ENCODE measurements at places on chromosomes 12 and 14.

- no peak for DNase-seq
These were observed 54.7 kb downstream of the ATG14 start for GRCh38 chr14:55356913-55357312.

DNA sequence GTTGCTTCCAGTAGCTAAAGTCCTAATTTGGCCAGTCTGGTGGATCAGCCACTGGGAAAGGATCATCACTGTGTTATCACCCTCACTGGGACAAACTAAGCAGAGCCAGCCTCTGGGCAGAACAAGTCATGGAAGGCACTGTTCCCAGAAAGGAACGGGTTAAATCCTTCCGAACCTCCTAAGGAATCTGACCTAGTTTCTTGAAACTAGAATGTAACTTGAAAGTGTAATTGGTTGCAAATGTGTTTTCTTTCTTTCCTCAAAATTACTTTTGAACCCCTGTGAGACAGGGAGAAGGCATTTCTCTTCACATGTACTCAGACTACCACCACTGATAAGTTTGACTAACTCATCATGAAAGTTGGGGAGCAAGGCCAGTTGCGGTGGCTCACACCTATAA lies 18.7 kb upstream of the KICS2 start:
- DNase-seq, result no peak

DNA sequence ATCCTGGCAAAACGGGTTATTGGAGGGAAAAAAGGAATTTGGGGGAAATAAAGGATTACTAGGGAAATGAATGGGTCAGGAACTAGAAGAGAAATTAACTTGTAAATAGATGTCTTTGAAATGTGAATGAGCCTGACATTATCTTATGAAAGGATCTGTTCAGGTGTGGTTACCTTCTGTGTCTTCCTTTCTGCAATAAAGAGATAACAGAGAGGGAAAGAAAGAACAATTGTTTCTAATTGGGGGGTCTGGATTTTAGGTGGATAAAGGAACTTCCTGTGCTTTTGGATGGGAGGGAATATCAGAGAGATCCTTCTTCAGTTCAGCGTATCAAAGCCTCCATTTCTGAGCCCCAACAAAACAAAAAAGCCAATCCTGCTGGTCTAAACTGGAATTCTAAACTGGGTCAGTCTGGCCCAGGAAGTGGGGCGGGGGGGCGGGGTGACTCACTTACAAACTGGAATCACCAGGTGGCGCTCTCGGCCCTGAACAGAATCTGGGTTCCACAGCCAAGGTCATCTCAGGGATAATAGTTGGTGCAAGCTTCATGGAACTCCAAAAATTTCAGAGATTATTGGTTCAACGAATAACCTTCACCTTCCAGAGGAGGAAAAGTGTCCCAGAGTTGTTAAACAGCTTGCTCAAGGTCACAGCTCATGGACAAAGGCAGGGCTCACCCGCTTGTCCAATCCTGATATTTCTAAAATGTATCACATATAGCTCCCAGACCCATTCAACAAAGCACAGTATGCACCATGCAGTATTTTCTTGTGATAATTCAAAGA lies 15.2 kb upstream of the PEBP1 start:
- no peak for DNase-seq

GRCh38 chr12:56645201-56645716 lies 525 bp downstream of the ATP5F1B start:
- no peak for DNase-seq

DNA sequence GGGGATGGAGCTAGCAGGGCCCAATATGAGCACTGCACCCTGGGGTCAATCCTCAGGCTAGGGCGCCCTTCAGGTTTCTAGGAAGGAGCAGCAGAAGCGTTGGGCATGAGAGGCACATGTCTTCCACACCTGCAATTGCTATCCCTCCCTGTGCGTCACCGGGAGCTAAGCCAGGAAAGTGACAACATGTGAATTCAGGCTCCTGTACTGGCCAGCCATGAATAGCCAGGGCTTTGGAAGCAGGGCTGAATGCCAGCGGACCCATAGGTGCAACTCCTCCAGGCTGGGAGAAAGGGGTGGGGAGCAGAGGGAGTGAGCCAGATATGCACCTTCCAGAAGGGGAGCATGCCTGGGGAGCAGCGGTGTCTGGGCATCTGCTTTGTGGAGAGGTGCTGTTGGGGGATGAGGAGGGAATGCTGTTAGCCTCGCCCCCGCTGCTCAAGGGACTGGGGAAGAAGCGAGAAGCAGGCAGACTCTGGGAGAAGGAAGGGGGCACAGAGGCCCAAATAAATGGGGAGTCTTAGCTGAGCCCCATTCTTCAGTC lies 6.1 kb downstream of the HOXC5 start:
- DNase-seq, result no peak

- no peak for DNase-seq
These were observed 43.9 kb downstream of the SSPN start for GRCh38 chr12:26239122-26239851.

DNA sequence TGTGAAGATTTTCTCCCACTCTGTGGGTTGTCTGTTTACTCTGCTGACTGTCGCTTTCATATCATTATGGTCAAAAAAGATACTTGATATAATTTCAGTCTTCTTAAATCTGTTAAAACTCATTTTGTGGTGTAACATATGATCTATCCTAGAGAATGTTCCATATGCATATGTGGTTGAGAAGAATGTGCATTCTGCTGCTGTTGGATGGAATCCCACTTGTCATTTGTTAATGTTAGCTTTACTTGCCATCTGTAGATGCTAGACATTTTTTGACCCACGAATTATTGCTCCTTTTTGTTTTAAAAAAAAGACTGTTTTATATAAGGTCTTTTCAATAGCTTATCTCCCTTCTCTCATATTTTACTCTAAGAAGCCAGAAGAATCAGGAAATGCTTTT lies 26.3 kb upstream of the OR5AU1 start:
- DNase-seq, result no peak

GRCh38 chr14:36857842-36858445 lies 196.3 kb downstream of the PAX9 start:
- DNase-seq, result no peak

- DNase-seq, result no peak
These were observed 5.1 kb downstream of the ADCY4 start for GRCh38 chr14:24329736-24330135.

DNA sequence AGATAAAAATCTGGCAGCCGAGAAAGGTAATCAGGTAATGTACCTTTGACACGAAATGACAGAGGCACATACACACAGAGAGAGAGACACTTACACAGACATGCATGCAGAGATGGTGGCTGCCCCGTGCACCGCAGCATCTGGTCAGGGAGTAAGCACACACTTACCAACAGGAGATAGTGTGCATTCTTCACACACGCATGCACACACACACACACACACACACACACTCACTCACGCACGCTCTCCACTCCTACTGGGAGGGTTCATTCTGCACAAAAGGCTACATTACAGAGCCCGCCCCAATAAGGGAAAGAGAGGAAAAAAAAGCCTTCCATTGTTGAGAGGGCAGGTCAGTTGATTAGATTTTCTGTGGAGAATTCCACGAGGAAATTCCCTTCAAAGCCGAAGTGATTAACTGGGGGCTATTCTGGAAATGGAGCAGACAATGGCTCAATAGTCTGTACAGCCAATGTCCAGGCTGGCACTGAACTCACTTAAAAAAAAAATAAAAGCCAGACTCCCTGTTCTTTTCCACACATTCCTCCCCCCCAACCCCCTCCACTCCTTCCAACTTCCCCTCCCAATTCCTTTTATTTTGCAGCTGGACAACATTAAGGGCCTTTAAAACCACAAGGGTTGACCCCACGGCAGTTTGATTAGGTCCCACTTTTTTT lies 1.4 kb upstream of the SOX5 start:
- DNase-seq, result no peak

- no peak for DNase-seq
These were observed 15.0 kb downstream of the GABARAPL1 start for GRCh38 chr12:10227648-10228047.

DNA sequence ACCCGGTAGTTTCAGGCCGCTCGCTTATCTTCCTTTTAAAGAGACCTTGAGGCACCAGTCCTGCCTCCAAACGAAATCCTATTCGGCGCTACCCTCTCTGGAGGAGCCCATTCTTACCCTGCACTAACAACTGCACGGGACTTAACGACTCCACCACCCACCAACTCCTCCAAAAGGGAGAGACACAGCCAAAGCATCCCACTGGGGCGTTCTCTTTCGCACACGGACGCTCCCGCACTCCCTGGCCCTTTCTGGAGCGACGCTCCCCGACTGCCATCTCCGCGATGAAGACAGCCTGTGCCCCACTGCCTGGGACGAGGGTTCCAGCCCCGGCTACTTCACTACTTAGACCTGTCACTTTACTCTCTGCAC lies 650 bp downstream of the GALC start:
- DNase-seq, result no peak

GRCh38 chr14:78519863-78520262 lies 349.7 kb downstream of the NRXN3 start:
- DNase-seq, result no peak

GRCh38 chr12:67876305-67876915 lies 112.8 kb upstream of the IFNG-AS1 start:
- no peak for DNase-seq

DNA sequence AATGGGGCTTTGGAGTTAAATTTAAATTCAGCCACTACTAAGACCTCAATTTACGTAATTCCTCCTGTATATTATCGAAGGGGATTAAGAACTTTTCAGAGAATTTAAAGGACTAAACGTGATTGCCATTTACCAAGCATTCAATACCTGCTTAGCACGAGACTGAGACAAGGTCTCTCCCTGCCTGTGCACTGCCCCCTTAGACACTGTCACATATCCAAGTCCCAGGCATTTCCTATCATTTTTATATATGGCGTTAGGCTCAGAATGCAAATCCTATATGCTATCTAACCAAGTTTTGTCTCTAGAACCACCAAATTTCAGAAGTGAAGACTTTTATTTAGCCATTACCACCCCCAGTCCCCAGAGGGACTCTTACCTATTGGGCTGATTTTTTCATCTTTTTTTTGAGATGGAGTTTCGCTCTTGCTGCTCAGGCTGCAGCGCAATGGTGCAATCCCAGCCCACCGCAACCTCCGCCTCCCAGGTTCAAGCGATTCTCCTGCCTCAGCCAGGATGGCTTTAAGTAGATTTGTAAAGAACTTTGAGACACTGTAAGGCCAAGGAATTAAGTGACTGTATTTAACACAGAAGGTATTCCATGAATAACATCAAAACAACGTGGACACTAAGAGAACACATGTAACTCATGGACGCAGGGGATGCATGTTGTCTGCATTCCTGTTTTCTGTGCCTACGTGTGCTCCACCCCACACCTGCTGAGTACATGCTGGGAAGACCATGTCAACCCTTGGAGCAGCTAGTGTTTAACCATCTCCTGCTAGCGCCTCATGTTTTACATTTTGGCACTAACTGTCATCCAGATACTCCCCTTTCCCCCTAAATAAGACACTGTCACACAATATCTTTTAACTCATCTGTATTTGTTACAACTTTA lies 6.4 kb downstream of the HSP90AA1 start:
- DNase-seq, result no peak

- DNase-seq, result no peak
These were observed 470.0 kb upstream of the TMPO start for GRCh38 chr12:98045395-98045794.

GRCh38 chr12:122413516-122414404 lies 8.7 kb downstream of the CLIP1 start:
- no peak for DNase-seq

DNA sequence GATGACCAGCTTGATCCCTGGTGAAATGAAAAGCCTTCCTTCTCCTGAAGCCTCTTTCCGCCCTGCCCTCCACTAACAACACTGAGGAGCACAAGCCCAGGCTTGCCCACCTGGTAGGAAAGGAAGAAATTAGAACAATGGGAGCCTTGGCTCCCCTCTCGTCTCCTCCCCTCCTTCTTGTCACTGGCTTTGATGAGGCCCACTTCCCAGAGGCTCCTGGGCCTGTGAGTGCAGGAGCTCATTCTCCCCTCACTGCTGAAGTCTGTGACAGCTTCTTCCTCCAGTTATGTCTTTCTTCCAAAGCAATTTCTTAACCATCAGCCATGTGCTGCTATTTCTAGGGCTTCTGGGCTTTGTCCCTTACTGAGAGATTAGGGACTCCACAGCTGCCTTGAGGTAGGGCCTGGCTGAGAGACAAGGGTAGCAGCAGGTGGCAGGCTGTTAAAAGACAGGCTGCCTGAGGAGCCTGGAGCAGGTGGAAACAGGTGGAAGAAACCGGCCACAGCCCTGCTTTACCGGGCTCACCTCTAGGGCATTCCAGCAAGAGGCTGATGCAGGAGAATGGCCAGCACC lies 53.6 kb upstream of the SRSF5 start:
- no peak for DNase-seq

DNA sequence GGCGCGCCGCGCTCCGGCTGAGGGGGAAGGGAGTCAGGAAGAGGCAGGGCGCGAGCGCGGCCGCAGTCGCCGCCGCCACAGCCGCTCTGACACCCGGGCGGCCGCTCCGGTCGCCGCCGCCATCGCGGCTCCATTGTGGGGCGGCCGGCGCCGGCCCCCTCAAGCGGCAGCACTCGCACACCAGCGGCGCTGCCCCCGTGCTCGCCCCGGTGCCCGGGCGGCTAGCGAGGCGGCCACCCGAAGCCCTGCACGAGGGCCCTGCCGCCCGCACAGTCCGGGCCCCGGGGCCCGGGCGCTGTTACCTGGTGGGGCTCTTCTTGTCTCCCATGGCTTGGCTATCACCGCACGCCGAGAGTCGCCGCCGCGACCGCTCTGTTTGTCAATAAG lies 202 bp downstream of the YAF2 start:
- DNase-seq, result no peak

DNA sequence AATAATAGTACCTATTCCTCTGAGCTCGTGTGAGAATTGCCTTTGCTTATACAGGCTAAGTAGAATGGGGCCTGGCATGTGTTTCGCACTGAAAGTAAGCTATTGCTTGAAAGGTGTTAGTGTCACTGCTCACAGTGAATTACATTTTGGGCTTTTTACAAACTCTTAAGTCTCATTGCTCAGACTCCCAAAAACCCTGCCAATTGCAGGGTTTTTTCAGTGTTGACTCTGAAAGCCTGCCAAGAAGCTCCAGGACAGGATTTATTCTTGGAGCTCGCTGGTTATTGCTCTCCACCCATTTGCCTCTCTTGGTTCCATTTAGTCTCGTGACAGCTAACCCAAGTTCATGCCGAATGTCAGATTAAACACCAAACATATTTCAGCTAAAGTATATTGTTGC lies 39.8 kb downstream of the NOPCHAP1 start:
- DNase-seq, result no peak

DNA sequence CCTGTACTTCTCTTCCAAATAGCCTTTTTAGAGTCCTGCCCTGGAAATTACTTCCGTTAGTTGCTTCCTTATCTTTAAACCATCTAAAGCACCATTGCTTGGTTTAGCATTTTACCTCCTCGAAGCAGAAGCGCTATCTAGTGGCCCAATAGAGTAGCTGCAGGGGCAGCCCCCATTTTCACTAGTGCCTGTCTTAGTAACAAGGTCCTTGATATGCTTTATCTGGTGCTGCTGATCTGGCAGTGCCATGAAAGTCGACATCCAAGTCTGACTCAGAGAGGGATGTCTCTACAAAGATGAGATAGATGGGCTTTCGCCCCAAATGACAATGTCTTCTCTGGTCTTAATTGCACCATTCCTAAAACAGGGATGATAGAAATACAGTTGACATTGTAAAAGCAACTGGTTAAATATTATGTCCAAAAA lies 25.0 kb upstream of the CIT start:
- peak; percentile 40 for DNase-seq
